Astrocyte of the hippocampus (primary cell): ENCODE measurements at places on chromosomes 1 and 21.

DNA sequence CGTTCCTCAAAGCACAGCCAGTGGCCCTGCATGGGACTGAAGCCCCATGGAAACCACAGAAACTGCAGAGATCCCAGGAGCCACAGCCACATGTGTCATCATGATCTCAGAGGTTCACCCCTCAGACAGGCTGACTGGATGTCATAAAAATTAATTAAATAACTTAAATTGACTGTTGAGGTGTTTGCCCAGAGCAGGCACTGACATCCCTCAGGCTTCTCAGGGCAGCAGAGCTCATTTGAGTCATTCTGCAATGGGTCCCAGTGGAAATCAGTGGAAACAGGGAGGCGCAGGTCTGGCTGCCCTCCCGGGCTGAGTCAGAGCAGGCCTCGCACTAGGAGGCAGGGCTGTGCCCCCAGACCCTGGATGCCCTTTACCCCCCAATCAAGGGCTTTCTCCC, 135.1 kb downstream of the CDC7 start:
- DNase-seq = no peak

GRCh38 chr21:36835383-36835795, 131.1 kb downstream of the HLCS start:
- DNase-seq = no peak

GRCh38 chr1:30822966-30823581, 65.5 kb upstream of the LAPTM5 start:
- DNase-seq = peak; percentile 93

GRCh38 chr21:42550817-42551216, 37.2 kb downstream of the SLC37A1 start:
- no peak for DNase-seq
